ENCODE measurements at places on chromosomes 16 and 17.

DNA sequence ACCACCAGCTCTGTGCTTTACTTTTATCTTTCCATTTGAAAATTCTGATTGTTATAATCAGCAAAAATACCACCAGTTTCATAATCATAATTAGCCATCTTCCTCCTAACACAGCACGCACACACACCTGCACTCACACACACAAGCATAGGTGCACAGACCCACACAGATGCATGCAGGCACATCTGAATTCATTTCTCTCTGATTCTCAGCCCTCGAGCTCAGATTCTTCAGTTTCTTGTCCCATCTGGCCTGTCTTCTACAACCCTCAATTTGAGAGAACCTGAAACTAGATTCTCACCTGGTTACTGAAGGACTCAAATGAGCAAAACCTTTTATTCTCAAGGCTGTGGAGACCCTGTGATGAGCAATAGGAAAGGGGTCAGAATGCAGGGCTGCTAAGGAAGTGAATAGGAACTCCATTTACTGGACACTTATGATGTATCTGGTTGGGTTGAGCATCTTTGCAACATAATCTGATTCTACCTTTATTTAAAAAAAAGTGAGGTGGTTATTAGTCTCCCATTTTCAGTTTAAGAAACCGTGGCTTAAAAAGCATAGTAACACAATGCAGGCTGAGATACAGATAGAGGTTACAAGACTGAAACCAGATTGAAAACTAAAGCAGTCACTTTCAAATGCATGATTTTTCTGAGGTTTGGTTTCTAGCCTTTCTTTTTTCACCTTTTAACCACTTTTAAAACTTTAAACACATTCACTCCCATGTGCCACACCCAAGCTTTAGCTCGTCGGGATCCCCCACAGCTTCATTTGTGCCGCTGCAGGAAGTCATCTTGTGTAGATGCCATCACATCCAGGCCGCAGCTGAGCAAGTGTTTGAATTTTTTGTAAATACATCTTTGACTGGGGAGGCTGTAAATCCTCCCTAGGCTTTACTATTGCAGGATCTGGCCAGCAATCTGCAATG is 9.4 kb downstream of the KRT33A start:
- no peak for DNase-seq

DNA sequence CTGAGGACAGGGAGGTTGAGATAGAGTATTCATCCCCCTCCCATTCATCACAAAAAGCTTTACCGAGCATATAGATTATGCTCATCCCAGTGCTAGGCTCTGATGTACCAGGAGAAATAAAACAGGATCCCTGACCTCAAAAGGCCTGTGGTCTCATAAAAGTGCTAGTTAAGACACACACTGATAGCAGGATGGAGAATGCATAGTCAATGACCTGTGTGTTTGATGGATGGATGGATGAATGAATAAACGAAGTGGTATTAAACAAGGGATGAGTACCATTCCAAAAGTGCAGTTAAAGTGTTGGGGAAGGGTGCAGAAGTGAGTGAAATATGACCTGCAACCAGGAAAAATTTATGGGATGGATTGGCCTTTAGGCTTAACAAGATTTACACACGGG is 133.9 kb upstream of the NUDT7 start:
- no peak for DNase-seq

- DNase-seq: no peak
Observed at GRCh38 chr17:17740615-17741348, 59.5 kb downstream of the RAI1 start.

- DNase-seq: no peak
Observed at GRCh38 chr17:79842136-79842655, 3.0 kb upstream of the CBX4 start.

DNA sequence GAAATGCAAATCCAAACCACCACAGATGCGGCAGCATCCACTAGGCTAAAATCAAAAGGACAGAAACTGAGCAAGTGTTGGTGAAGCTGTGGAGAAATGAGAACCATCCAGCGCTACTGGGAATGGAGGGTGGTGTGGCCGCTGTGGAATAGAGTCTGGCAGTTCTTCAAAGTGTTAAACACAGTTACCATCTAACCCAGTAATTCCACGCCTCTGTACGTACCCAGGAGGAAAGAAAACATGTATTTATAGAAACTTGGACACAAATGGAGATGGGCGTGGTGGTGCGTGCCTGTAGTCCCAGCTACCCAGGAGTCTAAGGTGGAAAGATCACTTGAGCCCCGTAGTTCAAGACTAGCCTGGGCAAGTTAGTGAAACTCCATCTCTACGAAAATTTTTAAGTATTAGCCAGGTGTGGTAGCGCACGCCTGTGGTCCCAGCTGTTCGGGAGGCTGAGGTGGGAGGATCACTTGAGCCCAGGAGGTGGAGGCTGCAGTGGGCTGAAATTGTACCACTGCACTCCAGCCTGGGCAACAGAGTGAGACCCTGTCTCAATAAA is 11.6 kb downstream of the SLC25A10 start:
- no peak for DNase-seq

DNA sequence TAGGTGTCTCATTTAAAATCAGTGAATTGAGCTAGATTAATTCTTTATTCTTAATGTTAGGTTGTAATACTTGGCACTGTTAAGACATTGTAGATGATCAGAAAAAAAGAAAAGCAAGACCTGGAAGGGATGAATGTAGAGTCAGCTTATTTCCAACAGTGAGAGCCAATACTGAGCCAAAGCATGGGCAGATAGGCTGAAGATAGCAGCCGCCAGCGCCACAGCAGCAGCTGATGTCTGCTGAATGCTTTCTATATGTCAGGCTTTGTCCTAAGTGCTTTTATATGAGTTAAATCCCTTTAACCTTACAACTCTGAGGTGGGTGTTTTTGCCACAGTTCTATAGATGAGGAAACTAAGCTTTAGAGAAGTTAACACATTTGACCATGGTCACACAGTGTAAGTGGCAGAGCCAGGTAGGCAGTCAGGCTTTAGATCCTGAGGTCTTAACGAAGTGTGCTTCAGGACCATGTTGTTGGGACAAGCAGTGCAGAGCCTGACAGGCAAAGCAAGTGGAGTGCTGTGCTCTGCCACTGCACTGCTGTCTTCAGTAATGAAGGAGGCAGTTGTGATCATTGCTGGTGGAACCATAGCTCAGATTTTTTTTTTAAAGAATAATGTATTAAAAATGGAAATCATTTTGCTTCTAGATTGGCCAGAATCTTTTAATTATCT is 25.9 kb downstream of the TNRC6A start:
- DNase-seq: no peak
